ENCODE measurements at places on chromosomes 1 and 21.

GRCh38 chr1:1014799-1015681 lies 1.7 kb downstream of the ISG15 start:
- DNase-seq: no peak

- DNase-seq: no peak
These were observed 45.7 kb downstream of the PSMG1 start for GRCh38 chr21:39137248-39138178.

GRCh38 chr21:40060083-40060677 lies 192.9 kb downstream of the PCP4 start:
- no peak for DNase-seq

DNA sequence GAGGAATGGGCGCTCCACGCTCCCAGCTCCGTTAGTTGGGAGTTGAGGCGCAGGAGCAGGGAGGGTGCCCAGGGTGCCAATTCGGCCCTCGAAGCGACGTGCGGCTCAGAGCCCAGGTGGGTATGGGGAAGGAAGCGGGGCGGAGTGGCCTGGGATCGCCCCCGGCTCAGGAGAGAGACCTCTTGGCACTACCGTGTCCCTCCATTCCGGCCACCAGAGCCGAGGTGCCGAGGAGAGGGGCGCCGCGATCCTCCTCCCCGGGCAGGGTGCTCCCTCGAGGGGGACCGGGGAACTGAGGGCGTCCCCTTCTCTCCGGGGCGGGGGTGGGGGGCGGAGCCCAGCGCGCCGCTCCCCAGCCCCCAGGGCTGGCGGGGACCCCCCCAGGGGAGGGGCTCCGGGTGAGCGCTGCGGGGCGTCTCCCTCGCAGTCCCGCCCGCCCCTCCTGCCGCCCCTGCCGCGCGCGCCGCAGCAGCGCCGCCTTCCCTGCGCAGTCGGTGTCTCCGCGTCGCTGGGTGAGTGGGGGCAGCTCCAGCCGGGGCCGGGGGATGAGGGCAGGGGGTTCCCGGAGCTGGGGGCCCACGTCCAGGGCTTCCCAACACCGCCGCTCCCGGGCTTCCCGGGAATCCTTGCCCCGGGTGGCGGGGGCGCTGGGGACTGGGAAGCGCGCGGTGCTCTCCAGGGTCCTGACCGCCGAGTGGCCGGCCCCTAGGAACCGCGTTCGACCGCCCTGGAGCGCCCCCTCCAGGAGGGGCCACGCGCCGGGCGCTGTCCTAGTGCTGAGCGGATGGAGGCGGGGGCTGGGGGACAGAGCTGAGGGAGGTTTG lies at the start of gene HPCA:
TSS of gene HPCA (plus strand) at position 488 of the 824 bp plus-strand sequence. CDS start 2,408 bp downstream, outside the sequence.
- DNase-seq: no peak

DNA sequence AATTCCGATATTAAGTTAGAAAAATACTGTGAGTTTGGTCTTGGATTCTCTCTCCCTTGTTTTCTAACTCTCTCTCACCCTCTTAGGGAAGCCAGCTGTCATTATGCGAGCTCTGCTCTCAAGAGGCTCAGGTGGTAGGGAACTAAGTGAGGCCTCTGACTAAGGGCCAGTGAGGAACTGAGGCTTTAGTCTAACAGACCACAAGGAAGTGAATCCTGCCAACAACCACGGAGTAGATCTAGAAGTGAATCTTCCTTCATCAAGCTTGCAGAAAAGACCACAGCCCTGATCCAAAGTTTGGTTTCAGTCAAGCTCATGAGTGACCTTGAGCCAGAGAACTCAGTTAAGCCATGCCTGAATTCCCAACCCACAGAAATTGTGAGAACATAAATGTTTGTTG lies 180.1 kb upstream of the PRMT6 start:
- DNase-seq: no peak

GRCh38 chr1:57860931-57861565 lies 437.2 kb upstream of the DAB1 start:
- DNase-seq: no peak

DNA sequence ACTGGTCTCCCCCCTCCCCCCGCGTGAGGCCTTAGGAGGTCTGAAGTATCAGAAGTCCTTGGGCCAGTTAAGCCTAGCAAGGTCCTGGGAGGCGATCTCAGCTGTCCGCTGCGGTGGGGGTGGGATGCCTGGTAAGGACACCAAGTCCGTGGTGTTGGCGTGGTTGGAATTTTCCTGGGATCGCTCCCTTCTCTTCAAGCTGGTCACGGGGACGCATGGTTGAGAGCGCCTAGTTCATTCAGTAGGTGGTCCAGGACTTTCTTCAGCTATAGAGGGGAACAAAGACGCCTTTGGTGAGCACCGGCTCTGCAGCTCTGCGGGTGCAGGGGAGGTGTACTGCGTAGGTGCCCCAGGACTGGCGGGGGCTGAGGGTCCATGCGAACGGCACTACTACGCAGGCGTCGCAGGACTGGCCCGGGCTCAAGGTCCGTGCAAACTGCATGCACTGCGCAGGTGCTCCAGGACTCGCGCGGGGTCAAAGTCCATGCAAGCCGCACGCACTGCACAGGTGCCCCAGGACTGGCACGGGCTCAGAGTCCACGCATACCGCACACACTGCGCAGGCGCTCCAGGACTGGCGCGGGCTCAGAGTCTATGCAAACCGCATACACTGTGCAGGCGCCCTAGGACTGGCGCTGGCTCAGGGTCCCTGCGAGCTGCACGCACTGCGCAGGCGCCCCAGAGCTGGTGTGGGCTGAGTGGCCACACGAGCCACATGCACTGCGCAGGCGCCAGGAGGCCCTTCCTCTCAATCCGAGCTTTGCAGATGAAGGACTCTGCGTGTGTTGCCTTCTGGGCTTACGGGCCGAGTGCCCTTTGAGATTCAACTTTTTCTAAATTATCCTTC lies 36.6 kb upstream of the HMGN1 start:
- no peak for DNase-seq

DNA sequence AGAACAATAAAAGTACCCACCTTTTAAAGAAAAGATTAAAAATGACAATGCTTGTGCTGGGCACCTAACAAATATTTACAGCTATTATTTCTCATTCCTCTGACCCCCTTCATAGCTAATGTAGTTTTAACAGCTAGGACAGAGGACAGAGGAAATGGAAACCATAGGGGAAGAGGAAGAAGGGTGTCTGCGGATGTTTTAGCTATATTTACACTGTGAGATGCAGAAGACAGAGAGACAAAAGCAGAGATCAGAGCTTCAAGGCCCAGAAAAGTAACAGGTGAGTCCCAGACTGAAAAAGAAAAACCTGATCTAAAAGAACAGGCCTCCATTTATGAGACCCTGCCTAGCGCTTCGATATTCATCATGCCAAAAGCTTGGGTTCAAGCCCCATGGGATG lies 72.0 kb downstream of the ZNF281 start:
- no peak for DNase-seq

DNA sequence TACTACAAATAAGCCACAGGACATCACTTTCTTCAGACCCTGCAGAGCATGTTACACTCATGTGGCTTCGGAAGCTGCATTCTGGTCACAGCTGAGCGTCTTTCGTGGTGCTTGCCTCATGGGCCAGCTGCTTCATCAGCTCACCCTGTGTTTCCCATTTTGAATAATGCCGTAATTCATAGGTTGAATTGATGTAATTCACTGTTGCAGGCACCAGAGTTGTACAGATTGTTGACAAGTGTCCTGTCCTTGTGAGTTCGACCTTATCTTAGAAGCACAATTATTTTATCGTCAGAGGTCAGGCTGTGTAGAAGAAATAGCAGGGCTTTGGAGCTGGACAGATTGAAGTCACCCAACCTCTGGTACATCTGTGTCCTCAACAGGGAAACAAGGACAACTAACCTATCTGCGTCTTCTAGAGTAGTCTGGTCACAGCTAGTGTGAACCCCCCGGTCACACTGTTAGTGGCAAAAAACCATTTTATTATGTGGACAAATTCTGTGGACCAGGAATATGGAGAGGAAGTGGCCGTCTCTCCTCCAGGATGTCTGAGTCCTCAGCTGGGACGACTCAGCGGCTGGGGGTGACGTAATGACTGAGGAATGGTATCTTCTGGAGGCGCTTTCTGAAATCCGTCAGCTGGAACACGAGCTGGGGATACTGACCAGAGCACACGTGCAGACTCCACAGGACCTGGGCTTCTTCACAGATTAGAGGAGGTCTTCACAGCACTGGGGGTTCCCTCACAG lies 17.8 kb downstream of the PKNOX1 start:
- DNase-seq: peak; percentile 87

DNA sequence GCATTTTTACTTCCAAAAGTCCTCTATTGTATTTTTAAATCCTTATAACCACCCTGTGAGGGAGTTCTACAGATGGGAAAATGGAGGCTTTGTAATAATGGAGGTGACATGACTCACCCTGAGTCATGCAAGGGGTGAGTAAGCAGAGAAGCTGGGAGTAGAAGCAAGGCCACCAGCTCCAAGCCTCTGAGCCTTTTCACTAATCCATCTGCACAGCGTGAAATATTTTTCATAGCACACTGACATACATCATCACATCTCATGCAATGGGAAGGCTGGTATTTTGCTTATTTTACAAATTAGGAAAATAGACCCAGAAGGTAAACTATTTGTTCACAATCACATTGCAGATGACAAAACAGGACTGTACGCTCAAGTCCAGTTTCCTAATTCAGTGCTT lies 96.9 kb downstream of the KCNH1 start:
- DNase-seq: peak; percentile 89

- DNase-seq: no peak
These were observed 131.1 kb downstream of the HLCS start for GRCh38 chr21:36835383-36835795.

- DNase-seq: peak; percentile 99
These were observed 3.6 kb upstream of the RASSF5 start for GRCh38 chr1:206503591-206504362.

DNA sequence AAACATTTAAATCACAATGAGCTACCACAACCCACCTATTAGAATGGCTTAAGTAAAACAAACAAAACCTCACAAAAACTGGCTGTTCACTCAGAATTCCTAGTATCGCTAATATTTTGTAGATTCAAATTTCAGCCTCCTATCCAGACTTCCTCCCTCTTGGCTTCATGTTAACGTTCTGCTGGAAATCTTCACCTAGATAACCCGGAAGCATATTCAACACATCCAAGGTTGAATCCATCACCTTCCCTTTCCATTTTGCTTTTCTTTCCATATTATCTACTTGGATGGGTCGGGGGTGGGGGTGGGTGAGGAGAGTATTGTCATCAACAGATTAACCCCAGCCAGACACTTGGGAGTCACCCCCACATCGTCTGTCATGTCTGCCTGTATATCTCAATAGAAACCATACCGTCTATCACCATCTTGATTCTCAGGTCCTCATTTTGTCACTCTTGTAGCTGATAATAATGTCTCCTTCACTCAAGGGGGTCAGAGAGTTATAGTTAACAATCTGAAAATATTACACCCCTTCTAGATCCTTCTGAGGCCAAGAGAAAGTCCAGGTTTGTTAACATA lies 1.7 kb upstream of the DPH5 start:
- no peak for DNase-seq

DNA sequence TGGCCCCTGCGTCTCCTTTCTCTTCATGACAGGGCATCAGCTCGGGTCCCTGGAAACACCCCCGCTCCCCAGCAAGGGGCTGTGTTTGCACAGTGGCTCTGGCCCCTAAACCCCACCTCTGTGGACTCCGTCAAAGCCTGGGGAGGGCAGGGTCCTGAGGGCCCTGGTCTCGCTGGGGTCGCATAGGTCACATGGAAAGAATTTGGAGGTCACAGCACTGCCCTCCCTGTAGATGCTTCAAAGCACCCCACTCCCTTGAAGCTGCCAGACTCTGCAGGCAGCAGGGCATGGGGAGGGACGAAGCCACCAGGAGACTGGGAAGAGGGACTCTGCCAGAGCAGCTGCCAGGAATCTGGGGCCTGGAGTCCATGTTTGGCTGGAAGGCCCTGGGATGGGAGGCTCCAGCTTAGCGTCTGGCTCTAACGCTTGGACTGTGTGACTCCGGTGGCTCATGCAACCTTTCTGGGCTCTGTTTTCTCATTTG lies 36.6 kb upstream of the ECE1 start:
- no peak for DNase-seq

DNA sequence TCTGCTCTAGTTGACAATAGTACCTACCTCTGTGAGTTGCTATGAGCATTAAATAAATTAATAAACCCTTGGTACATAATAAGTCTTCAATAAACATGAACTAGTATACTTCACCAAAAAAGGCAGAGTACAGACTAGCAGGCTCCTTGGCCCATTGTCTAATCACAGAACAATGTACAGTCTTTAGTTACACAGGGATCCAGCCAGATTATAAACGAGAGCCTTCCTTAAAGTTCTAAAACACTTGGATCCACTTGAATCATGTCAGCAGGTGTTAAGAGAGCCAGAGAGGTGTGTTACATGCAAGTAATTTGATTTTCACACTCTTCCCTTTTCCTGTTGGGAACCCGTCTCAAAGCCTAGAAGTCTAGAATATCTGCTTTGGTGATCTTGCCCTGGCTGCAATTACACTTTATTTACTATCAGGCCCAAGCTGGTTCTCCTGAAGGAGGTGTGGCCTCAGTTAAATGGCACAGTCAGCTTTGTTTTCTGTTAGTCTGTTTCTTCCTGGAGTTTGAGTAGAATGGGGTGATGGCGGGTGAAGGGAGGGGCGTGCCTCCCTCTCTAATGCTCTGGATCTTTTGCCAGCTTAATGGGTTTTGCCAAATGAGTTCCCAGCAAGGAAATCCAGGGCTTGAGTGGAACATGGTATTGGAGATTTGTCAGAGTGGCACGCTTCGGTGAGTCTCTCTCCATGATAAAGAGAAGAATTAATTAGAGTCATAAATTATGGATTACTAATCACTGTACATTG lies 570.9 kb upstream of the CAMK1G start:
- no peak for DNase-seq

DNA sequence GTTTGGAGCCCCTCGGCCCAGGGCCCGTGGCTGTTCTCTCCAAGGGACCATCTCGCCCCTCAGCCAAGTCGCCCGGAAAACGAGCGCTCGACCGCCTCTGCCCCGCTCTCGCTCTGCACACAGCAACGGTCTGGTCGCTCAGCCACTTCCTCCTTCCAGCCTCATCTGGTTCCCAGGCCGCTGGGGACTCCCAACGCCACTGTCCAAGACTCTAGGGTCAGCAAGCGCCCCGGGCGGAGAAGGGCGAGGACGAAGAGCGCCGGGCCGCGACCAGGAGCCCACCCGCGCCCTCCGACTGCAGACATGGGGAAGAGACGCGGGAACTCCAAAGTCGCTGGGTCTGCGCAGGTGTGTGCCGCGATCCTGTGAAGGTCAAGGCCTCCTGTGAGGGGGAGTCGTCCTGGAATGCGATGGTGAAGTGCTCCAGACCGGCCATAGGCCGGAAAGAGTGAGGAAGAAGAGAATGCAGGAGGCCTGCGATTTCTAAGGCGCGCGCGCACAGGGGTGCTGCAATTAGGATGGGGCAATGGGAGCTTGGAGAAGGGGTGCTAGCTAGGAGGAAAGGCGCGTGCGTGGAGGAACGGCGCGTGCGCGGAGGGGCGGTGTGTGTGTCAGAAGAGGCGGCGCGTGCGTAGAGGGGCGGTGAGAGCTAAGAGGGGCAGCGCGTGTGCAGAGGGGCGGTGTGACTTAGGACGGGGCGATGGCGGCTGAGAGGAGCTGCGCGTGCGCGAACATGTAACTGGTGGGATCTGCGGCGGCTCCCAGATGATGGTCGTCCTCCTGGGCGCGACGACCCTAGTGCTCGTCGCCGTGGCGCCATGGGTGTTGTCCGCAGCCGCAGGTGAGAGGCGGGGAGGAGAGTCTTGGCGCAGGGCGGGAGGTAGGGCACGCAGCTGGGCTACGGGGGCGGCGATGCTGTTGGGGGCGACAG lies at the start of gene IFNAR1:
TSS of gene IFNAR1 (plus strand) at position 680 of the 931 bp plus-strand sequence. CDS start at position 766, 86 bp downstream.
- DNase-seq: peak; percentile 99

GRCh38 chr21:38476385-38476784 lies 21.9 kb downstream of the ERG start:
- DNase-seq: no peak

All from HCEC 1CT (cell line).